Ovary (tissue), 10 donors: ENCODE measurements at places on chromosomes 4 and X. TPM values are rescaled to one million over a fixed set of nuclear protein-coding genes. Genes with fewer than 3 reads are reported as not detected.

GRCh38 chrX:17247144-17247543 lies 127.9 kb upstream of the NHS start:
- no peaks in the 10 kb centered on the region for H3K4me1 ChIP-seq
- DNase-seq = no peak
- H3K27ac ChIP-seq = no peak overlapping the region

DNA sequence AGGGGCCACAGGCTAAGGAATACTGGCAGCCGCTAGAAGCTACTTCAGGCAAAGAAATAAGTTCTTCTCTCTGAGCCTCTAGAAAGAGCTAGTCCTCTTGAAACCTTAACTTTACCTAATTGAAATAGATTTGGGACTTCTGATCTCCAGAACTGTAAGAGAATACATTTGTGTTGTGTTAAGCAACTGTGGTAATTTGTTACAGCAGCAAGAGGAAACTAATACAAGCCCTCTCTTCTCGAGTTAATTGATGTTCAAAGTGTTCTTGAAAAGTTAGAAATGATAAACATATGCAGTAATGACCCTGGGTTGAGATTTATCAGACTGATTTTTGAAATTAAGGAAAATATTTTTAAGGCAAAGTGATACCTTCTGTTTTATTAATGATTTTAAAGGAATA lies 172.8 kb downstream of the ANTXR2 start:
- DNase-seq = no peak
- no peaks in the 10 kb centered on the region for H3K36me3 ChIP-seq
- no peaks in the 10 kb centered on the region for H3K4me1 ChIP-seq

DNA sequence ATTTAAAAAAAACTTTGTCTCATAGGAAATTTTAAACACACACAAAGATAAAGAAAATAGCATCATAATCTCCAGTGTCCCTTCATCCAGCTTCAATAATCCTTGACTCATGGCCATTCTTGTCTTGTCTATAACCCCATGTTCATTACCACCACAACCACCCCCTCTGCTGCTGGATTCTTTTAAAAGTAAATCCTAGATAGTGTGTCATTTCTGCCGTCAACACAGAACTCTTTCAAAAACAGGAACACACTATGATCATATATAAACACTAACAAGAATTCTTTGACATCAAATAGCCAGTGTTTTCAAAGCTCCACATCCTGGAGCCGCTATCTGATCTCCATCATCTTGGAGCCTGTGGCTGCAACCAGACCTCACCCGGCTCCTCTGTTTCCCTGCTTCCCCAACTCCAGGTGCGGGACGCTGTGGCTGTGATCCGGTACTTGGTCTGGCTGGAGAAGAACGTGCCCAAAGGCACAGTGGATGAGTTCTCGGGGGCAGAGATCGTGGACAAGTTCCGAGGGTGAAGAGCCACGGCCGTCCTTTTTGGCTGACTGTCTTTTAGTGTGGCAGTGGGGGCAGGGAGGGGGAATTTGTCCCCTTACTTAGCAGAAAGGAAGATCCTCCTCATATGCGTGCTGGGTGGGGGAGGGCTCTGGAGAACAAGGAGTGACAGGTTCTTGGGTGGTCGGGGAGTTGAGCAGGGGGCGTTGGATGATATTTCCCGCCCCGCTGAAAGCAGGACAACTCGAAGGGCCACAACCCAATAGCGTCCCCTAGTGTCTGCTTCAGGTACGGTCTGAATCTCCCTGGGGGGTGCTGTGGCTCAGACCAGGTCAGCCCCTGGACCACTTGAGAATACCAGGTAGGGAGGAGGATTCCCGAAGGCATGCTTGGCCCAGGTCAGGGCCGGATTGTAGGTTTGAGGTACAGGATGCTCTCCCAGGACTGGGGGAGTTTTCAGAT lies 15.6 kb downstream of the XPNPEP2 start:
- H3K36me3 ChIP-seq = no peaks in the 10 kb centered on the region
- H3K27me3 ChIP-seq = no peaks in the 10 kb centered on the region
- H3K27ac ChIP-seq = no peak overlapping the region
- DNase-seq = no peak
- no peak overlapping the region for H3K4me3 ChIP-seq
- no peaks in the 10 kb centered on the region for H3K4me1 ChIP-seq

The TCEAL6 gene
- 4.0 TPM for total RNA-seq

DNA sequence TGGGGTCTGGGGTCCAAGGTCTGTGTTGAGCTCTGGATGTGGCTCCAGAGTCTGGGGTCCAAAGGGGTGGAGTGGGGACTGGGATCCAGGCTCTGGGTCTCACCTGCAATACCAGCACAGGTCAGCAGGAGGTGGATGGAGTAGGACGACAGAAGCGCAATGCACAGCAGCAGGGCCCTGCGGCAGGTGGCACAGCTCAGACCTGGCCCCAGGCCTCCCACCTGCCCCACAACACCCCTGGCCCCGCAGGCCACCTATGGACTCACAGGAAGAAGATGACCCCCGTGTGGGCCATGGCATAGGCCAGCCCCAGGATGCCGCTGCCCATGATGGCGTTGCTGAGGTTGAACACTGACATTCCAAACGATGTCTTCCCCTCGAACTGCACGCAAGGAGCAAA lies 3.4 kb downstream of the SLC38A5 start:
- no peak overlapping the region for H3K4me3 ChIP-seq
- no peaks in the 10 kb centered on the region for H3K27me3 ChIP-seq
- H3K27ac ChIP-seq = no peak overlapping the region
- no peaks in the 10 kb centered on the region for H3K4me1 ChIP-seq

The SPON2 gene
- total RNA-seq = 88.5 TPM

The MAGEA4 gene
- total RNA-seq = not detected

- no peaks in the 10 kb centered on the region for H3K27me3 ChIP-seq
- H3K27ac ChIP-seq = no peak overlapping the region
- no peak overlapping the region for H3K4me3 ChIP-seq
- H3K4me1 ChIP-seq = no peaks in the 10 kb centered on the region
These were observed 34.8 kb downstream of the ASMT start for GRCh38 chrX:1649621-1650020.

GRCh38 chr4:83046693-83047473 lies 11.9 kb downstream of the COPS4 start:
- H3K36me3 ChIP-seq = no peaks in the 10 kb centered on the region
- H3K27ac ChIP-seq = no peak overlapping the region
- no peaks in the 10 kb centered on the region for H3K27me3 ChIP-seq
- no peak overlapping the region for H3K4me3 ChIP-seq

The SEC31A gene
- total RNA-seq = 187 TPM

The VCX gene
- total RNA-seq = not detected

- no peak for DNase-seq
- no peak overlapping the region for H3K27ac ChIP-seq
- H3K27me3 ChIP-seq = no peaks in the 10 kb centered on the region
- H3K4me1 ChIP-seq = no peaks in the 10 kb centered on the region
- no peak overlapping the region for H3K4me3 ChIP-seq
These were observed 809.0 kb downstream of the FAT4 start for GRCh38 chr4:126123611-126124325.

The CENPVL1 gene
- total RNA-seq = not detected

DNA sequence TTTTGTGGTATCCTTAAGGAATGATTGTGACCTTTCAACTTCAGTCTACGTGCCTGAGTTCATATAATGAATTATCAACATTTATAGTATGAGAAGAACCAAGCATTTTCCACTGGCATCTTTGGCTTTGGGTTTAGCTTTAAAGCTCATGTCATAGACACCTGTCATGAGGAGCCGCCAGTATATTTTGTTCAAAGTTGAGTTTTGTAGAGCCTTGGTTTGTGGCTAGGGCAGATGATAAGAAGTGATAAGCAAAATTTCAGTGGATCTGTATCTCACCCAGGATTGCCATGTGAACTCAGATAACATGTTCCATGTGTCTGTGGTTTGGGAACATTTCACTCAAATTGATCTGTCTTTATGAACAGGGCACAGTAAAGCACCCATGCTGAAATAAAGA lies 873.2 kb downstream of the STPG2 start:
- no peaks in the 10 kb centered on the region for H3K27me3 ChIP-seq
- no peak for DNase-seq
- no peak overlapping the region for H3K27ac ChIP-seq
- H3K4me1 ChIP-seq = no peaks in the 10 kb centered on the region

The SPANXC gene
- not detected for total RNA-seq

DNA sequence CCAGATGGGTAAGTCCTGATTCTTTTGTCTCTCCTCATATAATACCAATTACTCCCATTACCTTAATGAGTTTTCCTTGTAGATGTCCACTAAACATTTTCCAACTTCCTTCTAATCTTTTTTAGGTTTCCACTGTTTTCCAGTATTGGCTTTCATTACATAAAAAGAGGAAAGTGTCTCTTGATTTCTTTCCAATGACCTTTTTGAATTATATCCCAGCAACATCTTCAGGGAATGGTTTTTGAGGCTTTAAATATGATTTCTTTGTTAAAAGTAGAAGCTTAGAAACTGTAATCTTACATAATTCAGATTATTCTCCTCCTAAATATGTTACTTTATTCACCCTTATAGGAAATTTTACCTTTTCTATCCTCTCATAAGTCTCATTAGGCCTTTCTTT lies 135.0 kb downstream of the AWAT2 start:
- H3K27me3 ChIP-seq = no peaks in the 10 kb centered on the region
- no peak overlapping the region for H3K4me3 ChIP-seq
- no peaks in the 10 kb centered on the region for H3K36me3 ChIP-seq
- H3K27ac ChIP-seq = no peak overlapping the region
- no peaks in the 10 kb centered on the region for H3K4me1 ChIP-seq
- DNase-seq = no peak

GRCh38 chr4:4862071-4862551 lies 2.6 kb downstream of the MSX1 start:
- H3K36me3 ChIP-seq = no peaks in the 10 kb centered on the region
- H3K27me3 ChIP-seq = peaks cover 2% of the 10 kb centered on the region
- no peak overlapping the region for H3K27ac ChIP-seq
- H3K4me3 ChIP-seq = no peak overlapping the region
- no peak for DNase-seq
- H3K4me1 ChIP-seq = peaks cover 2% of the 10 kb centered on the region

DNA sequence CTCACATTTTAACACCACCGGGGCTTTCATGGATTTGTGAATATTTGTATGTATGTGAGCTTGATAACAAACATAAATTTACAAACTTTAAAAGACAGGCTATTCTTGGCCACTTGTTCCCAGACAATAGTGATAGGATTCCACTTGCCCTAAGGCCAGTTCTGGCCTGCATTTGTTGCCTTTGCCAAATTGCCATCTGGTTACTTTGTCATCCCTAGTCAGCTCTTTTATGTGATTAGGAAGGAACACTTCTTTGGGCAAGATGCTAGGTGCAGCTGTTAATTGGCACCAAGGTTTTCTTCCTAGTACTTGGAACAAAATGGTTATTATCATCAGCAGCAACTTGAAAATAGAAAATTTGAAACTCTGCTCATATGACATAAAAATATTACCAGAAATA lies 63.3 kb downstream of the CCSER1 start:
- H3K36me3 ChIP-seq = no peaks in the 10 kb centered on the region
- no peak overlapping the region for H3K27ac ChIP-seq
- DNase-seq = no peak
- no peaks in the 10 kb centered on the region for H3K4me1 ChIP-seq

The PLAC8 gene
- total RNA-seq = 1.9 TPM

The HSPA4L gene
- 12.6 TPM for total RNA-seq

DNA sequence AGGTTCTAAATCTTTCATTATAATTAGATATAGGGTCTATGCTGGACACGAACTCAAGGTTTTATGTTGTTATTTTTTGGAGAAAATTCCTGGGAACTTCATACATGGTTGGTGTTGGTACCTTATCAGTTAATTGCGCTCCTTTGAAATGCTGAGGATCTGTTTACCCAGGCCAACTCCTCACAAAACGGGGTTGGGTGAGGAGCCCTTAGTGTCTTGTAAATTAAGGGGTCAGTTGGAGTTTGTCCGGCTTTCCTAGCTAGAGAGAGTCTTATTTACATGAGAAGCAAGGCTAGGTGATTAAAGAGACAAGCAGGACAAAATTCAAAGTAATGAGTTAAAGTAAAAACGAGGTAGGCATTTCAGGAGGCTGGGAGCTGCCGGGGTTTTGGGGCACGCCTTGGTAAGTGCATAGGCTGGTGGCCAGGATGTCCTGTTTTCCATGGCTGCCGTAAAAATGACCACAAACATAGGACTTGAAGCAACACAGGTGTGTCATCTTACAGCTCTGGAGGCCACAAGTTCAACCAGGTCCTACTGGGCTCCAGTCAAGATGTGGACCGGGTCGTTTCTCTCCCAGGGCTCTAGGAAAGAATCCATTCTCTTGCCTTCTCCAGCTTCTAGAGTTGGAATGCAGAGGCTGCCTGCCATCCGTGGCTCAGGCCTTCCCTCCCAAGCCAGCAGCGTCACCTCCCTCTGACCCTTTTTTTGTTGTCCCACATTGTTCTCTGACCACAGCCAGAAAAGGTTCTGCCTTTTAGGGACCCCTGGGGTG lies 19.8 kb downstream of the PSAPL1 start:
- no peaks in the 10 kb centered on the region for H3K27me3 ChIP-seq
- DNase-seq = no peak
- H3K36me3 ChIP-seq = no peaks in the 10 kb centered on the region

DNA sequence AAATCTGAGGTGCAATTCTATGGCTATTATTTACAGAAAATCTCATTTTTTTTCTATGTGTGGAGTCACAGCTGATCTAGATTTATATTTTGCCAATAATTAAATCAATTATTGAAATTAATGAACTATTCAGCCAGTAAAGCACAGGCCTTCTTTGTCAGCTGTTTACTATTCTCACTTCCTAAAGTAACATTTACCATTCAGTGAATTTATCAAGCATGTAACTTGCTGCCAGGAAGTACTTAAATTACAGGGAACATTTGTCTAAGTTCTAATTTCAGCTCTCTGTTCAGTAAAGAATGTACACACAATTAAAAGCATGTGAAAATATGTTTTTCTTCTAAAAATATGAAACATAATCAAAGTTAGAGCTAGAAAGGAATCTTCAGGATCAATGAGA lies 79.3 kb downstream of the DTHD1 start:
- H3K4me3 ChIP-seq = no peak overlapping the region
- no peaks in the 10 kb centered on the region for H3K27me3 ChIP-seq
- no peak for DNase-seq
- H3K36me3 ChIP-seq = no peaks in the 10 kb centered on the region
- no peak overlapping the region for H3K27ac ChIP-seq

DNA sequence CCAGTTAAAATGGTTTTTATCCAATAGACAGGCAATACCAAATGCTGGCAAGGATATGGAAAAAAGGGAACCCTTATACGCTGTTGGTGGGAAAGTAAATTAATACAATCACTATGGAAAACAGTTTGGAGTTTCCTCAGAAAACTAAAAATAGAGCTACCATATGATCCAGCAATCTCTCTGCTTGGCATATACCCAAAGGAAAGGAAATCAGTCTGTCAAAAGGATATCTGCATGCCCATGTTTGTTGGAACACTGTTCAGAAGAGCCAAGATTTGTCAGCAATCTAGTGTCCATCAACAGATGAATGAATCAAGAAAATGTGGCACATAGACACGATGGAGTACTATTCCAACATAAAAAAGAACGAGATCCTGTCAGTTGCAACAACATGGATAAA lies 91.0 kb upstream of the SH3RF1 start:
- H3K27me3 ChIP-seq = no peaks in the 10 kb centered on the region
- no peak overlapping the region for H3K27ac ChIP-seq

- H3K36me3 ChIP-seq = no peaks in the 10 kb centered on the region
- H3K4me1 ChIP-seq = no peaks in the 10 kb centered on the region
- no peak overlapping the region for H3K4me3 ChIP-seq
- no peaks in the 10 kb centered on the region for H3K27me3 ChIP-seq
- no peak overlapping the region for H3K27ac ChIP-seq
- no peak for DNase-seq
These were observed 30.0 kb upstream of the HUWE1 start for GRCh38 chrX:53716328-53717088.
